ENCODE measurements at places on chromosomes 6 and 20.

DNA sequence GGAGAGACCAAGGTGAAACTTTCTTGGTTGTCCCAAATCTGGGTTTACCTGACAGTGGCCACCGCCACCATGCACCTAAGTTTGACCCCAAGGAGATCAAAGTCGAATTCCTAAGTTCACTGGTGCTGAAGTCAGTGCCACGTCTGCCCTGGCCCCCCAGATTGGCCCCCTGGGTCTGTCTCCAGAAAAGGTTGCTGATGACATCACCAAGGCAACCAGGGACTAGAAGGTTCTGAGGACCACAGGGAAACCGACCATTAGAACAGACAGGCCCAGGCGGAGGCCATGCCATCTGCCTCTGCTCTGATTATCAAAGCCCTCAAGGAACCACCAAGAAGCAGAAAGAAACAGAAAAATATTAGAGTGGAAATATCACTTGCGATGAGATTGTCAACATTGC lies 91.2 kb downstream of the DLL1 start:
- DNase-seq: no peak

DNA sequence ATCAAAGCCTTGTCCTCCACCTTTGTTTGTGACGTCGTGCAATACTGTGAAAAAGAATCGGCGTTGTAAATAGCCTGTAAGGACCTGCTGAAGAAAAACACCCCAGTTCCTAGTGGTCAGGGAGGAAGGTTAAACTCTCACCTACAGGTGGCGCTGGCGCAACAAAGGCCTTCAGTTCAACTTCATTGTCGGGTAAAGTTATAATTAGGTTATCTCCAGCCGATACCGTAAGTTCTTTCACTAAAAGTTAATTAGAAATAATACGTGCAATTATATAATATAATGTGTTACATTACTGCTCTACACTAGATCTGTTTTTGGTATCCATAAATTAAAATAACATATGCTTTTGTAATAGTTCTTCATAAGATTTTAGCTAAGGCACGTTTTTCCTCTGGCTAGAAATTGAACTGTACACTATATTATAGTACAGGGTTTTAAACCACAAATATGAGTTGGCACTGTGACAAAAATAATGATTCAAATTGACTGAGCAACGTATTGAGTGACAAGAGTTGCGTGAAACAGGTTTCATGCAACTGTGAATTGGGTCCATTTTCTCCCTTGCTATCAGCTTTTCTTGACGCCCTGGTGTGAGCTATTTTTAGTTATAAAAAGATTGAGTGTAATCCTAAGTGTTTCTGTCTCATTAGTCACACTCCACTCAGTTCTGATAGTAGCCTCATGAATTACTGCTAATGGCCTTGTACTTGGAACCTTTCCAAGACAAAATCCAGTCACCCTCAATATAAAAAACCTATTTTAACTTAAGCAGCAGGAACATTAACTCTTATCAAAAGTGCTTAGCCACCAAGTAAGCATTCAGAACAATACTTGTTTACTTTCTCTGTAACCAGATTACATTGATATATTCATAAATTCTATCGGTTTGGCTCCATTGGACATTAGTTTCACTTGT lies 62.3 kb downstream of the KIAA0319 start:
- peak; percentile 79 for DNase-seq

GRCh38 chr6:169144356-169144755 lies 109.3 kb downstream of the THBS2 start:
- no peak for DNase-seq

- DNase-seq: no peak
These were observed 747.2 kb upstream of the MAN1A1 start for GRCh38 chr6:120096696-120097260.

Measured in common myeloid progenitor, CD34-positive (primary cell).